ENCODE measurements at places on chromosomes 11 and 22.
A peak's percentile ranks its signal among the peaks of the same experiment; 100 is the strongest.

GRCh38 chr22:50418624-50419023, 56.2 kb downstream of the SBF1 start:
- no peak for DNase-seq

DNA sequence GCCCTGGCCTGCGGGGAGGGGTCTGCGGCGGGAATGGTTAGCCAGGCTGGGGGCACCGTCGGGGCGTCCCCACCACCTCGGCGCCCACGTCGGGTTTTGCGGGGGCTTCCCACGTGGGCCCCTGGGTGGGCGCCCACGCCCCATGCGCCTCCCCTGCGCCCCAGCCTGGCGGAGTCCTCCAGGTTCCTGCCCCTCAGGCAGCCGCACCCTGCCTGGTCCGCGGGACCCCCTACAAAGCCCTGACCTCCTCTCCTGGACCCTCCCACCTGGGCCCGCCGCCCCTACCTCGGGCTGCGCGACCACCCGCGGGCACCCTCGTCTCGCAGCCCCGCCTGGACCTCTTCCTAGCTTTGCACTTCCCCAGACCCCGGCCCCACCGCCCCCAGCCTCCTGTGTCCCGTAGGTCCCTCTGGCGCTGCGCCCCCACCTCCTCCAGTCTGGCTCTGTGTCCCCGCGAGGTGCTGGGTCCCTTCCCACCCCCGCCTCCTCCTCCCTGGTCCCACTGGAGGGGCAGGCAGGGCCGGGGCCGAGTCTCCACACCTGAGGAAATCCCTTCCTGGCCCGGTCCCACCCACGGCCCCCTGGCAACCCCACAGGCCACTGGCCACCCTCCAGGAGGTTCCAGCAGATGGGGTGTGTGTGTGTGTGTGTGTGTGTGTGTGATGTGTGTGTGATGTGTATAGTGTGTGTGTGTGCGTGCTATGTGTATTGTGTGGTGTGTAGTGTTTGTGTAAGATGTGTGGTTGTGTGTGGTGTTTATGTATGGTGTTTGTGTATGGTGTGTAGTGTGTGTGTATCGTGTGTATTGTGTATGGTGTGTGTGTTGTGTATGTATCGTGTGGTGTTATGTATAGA, 11.8 kb downstream of the PIM3 start:
- no peak for DNase-seq

DNA sequence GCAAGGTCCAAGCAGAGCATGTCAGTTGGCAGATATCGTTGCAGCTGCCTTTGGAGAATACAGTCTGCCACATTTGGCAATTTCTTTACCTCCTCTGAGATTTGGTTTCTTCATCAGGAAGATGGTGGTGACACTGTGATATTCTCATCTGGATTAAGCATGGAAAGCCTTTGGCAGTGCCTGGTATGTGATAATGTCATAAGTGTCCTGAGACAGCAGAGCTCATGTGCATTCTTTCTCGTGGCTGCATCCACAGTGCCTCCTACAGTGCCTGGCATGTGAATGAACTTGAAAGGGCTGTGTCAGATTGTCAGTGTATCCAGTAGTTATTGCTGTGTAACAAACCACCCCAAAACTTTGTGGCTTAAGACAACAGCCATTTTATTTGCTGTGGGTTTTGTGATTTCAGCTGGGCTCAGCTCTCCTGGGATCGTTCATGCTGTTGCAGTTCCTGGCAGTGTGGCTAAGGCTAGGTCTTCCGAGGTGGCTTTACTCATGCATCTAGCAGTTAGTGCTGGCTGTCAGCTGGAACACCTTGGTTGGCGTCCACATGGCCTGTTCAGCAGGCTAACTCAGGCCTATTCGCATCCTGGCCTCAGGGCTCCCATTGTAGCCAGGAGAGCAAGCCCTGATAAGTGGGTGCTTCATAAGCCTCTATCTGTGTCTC, 35.7 kb upstream of the MICAL2 start:
- no peak for DNase-seq

DNA sequence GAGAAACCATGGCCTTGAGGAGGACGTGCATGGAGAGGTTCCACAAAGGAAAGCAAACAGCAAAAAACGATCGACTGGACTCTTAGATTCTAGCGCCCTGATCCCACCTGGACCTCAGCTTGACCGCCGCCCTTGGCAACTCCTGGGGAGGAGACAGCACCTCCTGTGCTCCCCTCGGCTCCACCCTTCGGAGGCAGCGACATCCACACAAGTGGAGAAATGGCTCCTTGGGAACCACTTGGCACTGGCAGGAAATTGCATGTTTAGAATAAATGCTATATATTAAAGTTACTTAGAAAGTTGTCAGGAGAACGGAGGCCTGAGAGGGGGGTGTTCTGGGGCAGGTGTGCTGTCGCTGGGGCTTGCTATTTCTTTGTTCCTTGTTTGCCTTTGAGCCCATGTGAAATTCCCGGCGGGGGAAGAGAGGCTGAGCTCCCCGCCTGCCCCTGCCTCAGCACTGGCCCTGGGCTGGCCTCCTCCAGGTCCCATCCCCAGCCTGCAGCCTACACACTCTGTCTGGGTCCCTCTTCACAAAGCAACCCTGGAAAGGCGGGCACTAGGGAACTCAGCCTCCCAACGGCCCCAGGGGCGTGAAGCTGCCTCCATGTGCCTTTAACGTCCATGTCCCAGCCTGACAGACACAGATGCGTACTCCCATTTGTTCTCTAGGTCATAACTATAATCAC, 395.3 kb downstream of the BRD1 start:
- DNase-seq, result no peak

DNA sequence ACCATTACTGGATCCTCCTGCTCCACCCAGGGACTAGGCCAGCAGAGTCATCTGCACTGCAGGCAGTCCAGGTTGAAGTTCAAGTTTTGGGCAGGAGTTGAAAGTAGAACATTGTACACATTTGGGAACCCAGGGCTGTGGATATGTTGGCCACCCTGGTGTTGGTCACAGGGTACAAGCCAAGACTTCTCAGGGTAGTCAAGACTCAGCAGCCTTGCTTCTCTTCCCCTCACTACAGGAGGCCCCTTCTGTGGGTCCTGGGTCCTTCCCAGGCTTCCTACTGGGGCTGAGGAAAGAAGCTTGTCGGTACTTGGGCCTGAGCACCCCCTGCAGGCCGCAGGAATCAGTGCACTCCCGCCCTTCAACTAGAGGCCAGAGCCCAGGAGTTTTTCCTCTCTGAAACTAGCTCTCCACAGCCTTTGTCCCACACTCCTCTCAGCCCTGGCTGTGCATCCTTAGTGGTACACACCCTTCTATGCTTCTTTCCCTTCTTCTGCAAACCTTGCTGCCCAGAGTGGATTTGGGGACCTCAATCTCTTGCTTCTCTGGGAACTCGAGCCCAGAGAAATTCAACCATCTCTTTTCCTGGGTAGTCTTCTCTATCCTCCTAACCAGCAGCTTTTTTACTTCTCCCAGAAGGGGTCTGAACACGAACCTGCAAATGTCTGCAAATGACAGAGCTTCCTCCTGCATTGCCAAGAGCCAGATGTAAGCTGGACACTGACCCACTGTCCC, 2.6 kb upstream of the HPX start:
- DNase-seq, result peak; percentile 46

DNA sequence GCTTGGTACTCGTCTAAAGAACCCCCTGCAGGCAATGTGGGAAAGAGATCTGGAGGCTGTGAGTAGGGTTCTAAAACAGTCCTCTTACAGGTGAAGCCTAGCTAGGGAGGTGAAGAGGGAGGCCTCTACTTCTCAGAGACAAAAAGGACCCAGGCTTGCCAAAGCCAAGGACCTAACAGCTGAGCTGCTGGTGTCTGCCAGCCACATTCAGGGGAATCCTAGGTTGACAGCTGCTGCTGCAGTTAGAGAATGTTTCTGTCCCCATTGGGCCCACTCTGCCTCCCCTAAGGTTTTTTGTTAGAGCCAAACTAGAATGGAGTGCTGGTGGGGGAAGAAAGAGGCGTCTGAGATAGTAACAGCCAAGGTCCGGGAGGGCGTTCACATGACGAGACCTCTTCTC, 26.6 kb upstream of the TLCD5 start:
- no peak for DNase-seq

DNA sequence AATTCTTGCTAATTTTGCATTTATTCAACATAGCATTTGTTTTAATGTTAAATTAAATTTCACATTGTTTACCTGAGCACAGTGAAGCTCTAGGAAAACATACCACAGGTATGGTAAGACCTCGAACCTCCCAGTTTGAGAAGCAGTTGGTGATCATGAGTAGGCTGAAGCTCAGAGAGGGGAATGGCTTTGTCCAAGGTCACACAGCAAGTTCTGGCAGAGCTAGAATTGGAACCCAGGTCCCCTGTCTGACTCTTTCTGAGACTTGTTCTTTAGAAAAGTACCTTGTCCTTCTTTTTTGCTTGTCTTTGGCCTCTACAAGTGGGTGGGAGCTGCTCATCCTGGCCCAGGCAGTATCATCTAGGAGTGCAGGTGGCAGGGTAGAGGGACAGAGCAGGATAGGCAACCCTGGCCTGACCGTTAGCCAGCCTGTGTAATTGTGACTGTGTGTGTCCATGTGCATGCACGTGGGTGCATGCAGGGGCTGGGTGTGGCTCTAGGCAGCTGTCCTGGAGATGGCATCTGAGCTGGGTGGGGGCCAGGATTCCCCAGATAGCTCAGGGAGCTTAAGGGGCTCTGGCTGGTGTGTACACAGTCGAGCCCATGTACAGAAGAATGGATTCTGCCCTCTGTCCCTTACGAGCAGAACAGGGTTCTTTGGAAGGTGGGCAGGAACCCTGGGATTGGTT, 21.6 kb downstream of the PHLDB1 start:
- no peak for DNase-seq

DNA sequence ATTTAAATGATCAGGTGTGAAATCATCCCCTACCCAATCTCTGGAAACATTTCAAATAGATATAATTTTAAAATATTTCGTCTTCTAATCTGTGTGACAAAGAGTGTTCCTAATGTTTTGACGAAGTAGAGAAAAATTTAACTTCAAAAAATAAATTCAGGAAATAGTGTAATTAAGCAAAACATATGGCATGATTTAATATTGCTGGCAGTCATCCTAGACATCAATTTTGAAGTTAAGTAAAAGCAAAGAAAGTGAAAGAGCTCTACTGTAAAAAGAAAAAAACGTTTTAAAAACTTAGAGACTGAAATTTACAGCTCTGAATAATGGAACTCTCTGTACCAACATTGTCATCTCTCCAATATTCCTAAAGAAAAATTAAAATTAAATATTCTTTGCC, 1062.3 kb downstream of the LRRC4C start:
- DNase-seq, result no peak

GRCh38 chr22:28950617-28951411, 67.4 kb downstream of the ZNRF3 start:
- no peak for DNase-seq

GRCh38 chr11:11842421-11843008, 743 bp downstream of the USP47 start:
- DNase-seq, result no peak

GRCh38 chr11:66509131-66509561, 1.3 kb upstream of the BBS1 start:
- no peak for DNase-seq

GRCh38 chr11:21412652-21413383, 743.4 kb downstream of the NELL1 start:
- no peak for DNase-seq

DNA sequence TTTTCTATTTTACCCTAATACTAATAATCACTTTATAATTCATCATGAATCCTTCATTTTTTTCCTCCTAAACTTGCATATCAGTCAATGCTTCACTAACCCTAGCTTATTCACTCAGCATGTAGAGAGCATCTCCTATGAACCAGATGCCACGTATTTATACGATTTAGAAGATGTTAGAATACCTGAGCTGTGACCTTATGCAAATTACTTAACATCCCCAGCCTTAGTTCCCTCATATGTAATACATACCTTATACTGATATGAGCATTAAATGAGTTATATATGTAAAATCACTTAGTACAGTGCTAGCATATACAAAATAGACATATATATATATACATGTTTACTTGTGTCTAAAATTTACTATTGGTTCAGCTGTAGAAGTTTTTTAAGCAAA, 9.0 kb downstream of the FAM76B start:
- no peak for DNase-seq

DNA sequence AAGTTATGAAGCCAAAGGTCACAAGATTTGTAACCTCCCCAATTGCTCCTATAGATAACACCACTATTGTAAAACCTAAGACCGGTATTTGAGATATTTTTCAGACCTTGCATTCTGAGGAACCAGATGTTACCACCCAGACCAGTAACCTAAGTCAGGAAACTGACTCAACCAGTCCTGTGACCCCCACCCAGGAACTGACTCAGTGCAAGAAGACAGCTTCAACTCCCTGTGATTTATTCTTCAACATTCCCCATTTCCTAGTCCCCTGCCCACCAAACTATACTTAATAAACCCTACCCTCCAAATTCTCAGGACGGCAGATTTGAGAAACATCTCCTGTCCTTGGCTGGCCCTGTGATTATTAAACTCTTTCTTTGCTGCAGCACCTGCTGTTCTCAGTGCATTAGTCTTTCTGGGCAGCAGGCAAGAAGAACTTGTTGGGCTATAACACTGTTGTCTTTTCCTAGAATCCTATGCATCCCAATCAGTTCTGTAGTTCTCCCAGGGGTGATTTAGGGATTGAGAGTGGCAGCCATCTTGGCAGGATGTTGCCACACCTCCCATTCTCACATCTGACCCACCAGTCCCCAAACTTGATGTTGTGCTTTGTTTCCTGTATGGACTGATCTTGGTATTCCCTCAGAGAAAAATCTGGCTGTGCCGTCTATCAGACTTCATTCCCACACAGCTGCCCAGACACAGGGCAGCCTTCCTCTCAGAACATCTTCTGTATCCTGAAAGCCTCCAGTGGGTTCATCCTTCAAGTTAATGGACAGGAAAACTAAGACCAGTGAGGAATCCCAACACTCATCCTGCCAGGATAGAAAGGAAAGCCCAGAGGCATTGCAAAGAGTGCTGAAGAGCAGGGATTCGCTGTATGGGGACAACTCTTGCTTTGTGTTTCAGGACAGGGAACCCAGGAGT, 104.0 kb downstream of the PDE2A start:
- no peak for DNase-seq

- no peak for DNase-seq
Measured at GRCh38 chr11:62957147-62957546, 27.6 kb downstream of the SLC22A6 start.

DNA sequence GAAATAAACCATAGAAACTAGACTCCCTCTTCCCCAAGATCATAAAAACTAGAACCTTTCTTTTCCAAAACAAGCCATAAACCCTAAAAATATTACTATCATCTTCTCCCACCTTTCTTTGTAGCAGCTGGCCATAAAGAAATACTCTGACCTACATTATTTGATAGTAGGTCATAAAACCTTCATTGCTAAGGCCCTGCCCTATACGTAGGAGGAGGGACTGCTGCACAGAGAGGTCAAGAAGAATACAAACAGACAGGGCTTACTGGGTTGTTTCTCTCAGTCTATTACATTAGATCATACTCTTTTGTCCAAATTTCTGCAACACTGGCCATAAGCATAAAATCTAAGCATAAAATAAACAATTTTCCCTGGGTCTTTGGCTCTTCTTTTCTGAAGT, 101.5 kb downstream of the TYR start:
- DNase-seq, result no peak
